ENCODE measurements at places on chromosomes 6 and 20.

DNA sequence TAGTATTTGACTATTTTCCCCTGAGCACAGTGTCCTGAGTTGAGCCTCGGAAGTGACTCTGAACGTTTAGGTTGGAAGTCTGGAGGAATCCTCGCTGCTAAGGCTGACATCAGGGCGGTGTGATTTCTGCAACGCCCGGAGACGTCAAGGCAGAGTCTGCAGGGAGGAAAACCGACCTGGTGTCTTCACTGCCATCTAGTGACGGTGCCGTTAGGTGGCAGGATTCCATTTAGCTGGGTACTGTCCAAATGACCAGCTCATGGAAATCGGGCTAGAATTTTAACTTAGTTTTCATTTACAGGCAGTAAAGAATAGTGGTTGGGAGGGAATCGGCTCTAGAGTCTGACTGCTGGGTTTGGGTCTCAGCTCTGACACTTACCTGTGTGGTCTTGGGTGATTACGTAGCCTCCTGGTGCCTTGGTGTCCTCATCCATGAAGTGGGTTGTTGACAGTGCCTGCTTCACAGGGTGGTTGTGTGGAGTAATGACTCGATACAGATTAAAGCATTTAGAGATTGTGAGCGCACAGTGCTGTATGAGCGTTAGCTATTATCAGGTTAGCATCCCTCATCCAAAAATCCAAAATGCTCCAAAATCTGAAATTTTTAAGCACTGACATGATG is 35.0 kb downstream of the FOXF2 start:
- DNase-seq, result no peak

DNA sequence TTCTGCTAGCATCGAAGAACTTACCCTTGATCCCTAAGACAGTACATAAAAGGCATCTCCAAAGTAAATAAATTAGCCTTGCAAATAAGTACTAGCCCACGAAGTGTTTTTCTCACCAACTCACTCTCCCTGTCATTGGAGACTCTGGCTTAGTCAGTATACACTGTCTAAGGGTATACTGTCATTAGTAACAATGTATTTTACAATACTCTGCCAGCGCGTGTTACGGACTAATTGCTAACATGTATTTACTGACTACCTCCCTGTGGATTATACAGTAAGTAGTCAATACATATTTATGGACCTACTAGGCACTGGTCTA is 72.1 kb downstream of the NFATC2 start:
- no peak for DNase-seq

DNA sequence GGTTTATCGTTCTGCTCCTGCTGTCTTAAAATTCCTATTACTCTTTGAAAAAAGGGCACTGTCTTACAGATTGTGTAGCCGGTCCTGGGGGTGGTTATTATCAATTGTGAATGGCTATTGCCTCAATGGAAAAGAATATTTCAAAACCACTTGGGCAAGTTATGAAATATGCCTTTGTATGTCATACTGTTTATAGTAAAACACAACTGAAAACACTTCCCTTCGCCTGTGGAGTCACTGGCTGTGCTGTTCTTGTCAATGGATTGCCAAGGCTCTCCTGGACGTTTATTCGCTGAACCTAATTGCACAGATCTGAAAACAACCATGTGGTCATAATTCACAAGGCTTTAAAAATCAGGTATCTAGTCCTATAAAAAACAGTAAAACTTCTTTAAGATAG is 47.8 kb upstream of the TAGAP start:
- DNase-seq, result no peak

GRCh38 chr20:12316794-12317193 is 399.1 kb downstream of the BTBD3 start:
- no peak for DNase-seq

DNA sequence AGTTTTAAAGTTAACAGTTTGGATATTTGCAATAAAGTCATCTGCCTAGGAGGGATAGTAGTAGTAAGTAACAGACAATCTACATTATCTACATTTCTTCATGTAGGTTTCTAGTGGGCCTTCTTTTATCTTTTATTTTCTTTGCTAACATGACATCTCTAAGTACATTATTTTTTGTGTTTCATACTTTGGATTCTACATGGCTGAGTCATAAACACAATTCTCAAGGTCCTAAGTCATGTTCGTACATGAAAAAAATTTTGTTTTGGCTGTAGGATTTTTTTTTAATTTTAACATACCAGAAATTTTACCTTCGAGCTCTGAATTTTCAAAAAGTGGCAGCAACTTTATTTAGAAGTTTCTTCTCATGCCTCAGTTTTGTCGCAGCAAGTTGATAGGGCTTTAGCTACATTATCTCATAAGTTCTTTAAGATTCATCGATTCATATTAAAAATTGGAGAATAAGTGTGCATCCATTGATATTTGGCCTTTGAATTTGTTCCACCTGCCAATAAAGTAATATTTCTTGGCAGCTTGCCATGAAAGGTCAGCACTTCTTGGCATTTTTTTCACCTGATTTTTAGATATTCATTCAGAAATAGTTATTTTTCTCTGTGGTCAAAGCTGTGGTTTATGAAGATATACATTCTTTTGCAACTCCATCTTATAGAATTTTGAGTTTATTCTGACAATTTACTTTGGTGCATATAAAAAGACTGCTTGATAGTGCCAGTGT is 146.2 kb downstream of the GRIK2 start:
- no peak for DNase-seq

GRCh38 chr6:27556406-27556805 is 83.5 kb upstream of the ZNF184 start:
- DNase-seq, result no peak

DNA sequence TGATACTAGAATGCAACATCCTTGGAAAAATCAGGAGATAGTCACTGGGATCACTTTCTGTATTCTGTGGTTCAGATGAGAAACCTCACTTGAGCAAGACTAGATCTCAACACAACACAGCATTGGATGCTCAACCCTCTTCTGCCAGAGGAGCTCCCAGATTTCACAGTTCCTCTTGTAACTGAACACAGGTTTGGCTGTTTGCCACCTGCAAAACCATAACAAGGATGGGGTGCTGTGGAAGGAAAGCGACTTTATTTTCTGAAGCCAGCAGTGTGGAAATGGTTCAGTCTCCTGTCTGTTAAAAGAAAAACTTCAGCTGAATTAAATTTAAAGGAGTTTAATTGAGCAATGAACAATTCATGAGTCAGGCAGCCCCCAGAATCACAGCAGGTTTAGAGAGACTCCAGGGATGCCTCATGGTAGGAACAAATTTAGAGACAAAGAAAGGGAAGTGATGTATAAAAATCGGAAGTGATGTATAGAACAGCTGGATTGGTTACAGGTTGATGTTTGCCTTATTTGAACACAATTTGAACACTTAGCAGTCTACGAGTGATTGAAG is 149.9 kb upstream of the UST start:
- no peak for DNase-seq

DNA sequence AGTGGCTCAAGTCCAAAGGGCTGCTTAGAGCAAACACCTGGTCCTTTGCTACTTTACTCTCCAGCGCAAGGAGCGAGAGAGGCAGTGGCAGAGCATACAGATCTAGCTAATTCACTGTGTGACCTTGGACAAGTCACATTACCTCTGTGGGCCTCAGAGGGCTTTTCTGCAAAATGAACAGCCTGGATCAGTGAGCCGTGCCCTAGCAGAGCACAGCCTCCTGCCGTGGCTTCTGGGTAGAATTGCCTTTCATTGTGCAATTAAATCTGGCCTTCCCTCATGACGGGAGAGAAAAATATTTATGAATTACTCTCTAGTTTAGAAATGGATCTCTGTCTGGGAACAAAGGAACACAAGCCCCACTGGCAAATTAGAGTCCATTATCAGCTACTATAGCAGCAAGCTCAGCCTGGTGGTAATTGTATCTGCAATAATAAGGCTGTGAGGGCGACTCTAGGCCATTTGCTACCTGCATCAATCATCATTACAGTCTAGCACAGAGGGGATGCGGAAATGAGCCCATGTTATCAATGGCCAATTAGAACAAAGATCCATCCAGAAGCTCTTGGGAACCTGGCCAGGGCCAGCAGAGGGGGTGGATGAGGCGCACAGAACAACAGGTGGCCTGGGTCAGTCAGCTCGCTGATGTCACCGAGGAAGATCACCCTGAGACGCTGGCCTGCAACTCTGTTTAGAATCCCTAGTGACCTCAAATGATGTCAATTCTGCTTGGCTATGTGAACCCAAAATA is 114.2 kb upstream of the LY86 start:
- no peak for DNase-seq

DNA sequence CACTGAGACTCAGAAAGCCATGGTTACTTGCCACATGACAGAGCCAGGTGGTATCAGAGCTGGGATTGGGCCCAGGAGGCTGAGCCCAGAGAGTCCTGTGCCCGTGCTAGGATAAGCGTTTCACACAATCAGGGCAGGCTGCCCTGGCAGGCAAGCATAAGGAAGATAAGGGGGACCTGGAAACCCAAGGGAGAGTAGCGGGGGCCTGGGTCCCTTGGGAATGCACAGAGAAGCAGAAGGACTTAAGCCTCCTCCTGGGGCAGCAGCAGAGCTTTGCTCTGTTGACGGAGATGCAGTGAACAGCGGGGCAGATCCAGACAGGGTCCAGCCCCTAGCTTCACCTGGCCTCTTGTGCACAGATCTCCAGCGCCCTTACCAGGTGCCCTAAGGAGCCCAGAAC is 8.7 kb downstream of the TRIB3 start:
- no peak for DNase-seq

- DNase-seq, result no peak
These were observed 166.6 kb upstream of the AKAP12 start for GRCh38 chr6:151073146-151073545.

DNA sequence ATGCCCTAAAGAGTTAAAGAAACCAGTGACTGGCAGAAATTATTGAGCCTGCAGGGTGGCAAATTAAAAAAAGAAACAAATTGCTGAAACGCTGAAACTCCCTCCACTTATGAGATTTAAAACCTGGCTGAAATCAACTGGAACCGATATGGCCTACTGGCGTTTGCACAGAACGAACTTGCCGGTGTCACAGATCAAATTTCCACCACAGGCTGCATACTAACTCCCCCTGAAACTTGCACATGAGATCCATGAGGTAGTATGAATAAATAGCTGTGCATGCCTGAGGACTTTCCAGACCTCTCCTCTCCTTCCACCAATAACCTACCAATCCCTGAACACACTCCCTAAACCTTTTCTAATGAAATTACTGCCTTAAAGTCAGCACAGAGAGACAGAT is 150.4 kb downstream of the RNGTT start:
- DNase-seq, result no peak

- no peak for DNase-seq
These were observed 74.7 kb upstream of the NOX3 start for GRCh38 chr6:155530219-155530834.

DNA sequence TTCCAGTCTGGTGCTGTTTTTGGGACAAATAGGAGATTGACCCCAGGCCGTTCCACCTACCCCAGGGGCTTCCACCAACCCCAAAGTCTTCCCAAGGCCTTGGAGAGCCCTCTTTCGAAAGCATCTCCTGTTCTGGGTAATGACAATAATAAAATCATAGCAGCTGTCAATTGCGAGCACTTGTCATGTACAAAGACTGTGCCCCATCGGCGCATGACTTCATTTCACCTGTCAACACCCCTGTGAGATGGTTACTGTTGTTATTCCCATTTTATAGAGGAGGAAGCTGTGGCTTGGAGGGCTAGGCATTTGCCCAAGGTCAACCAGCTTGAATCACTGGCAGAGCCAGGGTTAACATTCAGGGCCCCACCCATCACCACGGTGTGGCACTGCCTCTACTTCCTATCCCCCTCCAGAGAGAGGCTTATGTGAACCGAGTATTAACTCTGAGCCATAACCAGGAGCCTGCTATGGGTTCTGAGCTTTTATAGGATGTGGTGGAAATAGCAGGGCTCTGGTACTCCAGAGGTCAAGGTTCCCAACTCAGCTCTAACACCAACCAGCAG is 51.2 kb downstream of the HNF4A start:
- DNase-seq, result no peak

DNA sequence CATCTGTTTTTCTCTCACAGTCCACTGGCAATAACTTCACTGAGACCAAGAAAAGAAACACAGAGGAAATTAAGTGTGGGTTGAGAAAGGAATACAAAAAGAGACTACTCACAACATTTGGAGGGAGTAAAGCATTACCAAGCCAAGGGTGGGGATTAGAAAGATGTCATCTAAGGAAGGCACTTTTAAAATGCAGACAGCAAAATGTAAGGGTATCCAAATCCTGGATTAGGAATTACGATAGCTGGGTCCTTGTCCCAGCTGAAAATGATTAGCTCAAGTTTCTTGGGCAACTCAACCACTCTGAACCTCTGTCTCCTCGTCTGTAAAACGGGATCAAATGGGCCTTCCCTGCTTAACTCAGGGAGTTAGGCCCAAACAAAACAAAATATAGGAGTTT is 2.2 kb downstream of the LEMD2 start:
- no peak for DNase-seq

GRCh38 chr6:4018924-4019236 is 60.1 kb downstream of the FAM217A start:
- DNase-seq, result no peak

DNA sequence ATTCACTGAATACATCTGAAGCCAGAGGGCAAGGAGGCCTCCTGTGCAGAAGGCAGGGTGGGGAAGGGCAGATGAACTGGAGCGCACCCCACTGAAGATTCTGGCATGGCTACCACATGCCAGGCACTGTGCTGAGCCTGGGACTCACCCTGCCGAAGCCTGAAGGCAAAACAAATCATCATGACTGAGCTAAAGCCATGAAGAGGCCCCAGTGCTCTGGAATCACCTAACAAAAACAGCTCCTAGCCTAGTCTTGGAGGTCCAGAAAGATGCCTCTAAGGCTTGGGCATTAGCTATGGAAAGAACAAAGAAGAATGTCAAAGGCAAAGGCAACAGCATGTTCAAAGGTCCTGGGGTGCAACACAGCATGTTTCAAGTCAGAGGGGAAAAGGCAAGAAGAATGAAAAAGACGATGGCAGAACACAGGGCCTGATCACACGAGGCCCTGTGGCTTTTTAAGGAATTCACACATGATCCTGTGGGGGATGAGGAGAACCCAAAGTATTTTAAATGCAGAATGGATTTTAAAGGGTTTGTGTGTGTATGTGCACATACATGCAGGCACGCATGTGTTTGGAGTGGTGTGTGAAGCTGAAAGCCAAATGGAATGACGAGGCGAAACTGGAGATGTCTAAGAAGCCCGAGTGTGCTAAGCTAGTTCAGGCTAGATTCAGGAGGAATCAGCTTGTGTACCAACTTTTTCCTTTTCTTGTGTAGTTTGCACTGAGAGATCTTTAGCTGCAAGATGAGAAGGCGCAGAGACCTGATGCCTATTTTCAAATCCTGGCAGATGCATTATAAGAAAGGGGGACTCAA is 261.4 kb downstream of the ZNF217 start:
- no peak for DNase-seq

- DNase-seq, result no peak
These were observed 13.3 kb upstream of the PTPN1 start for GRCh38 chr20:50496773-50497385.

GRCh38 chr6:87772597-87773530 is 70.8 kb upstream of the AKIRIN2 start:
- no peak for DNase-seq

GRCh38 chr6:5967594-5967993 is 39.1 kb downstream of the NRN1 start:
- DNase-seq, result no peak

Measured in activated CD8-positive, alpha-beta memory T cell treated with anti-CD3 and anti-CD28 coated beads for 1 hour (primary cell).